ENCODE measurements at places on chromosomes 12 and 14.

DNA sequence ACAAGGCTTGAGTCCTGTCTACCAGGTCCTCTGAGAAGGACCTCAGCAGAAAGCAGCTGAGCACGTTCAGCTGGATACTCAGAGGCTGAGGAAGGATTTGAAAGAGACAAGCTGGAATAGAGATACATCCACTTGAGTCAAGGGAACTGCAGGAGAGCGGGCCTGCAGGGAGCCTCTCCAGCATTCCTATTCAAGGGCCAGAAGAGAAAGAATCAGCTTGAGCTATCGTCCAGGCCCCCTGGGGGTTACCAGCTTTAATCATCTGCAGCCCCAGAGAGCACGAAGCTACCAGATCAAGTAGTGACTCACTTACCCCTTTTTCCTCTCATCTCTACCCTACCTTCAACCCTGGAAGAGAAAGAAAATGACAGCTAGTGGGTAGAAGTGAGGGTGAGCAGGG, 80.9 kb downstream of the NDUFA12 start:
- no peak for DNase-seq

GRCh38 chr12:105474672-105475071, 144.2 kb downstream of the C12orf75 start:
- no peak for DNase-seq

GRCh38 chr14:22598896-22599244, 770 bp downstream of the ABHD4 start:
- peak; percentile 61 for DNase-seq

- DNase-seq: no peak
Observed at GRCh38 chr12:54983536-54984101, 943 bp downstream of the TESPA1 start.

- DNase-seq: no peak
Observed at GRCh38 chr12:91556909-91557308, 374.3 kb upstream of the DCN start.

DNA sequence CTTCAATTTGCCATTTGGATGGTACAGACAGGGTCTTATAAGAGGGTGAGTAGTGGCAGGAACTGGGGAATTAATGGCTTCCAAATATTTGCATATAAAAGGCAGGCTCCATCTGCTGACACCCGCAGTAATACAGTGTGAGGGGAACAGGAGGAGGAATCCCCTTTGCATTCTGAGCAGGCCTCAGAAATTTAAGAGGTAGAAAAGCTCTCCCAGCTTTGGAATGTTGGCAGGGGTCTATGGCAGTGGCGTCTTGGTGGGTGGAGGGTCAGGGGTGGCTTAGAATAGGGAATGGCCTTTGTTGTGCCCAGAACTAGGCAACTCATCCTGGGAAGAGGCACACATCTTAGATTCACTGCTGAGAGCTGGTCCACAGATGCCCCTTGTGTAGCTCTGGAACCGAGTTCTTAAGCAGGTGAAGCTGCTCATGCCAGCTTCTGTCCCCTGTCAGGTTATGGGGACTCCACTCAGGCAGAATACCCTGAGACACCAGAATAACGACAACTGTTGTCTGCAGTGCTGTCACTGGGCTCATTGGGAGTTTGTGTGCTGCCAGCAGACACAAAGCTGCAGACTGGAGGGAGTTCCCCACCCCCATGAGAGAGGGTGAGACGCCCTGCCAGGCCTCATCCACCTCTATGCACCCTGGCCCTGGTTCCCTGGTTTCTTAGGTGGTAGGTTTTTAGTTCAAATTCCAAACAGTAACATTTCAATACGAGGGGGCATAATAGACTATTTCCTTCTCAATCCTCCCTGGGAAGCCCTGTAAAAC, 190.2 kb downstream of the MON2 start:
- DNase-seq: no peak

DNA sequence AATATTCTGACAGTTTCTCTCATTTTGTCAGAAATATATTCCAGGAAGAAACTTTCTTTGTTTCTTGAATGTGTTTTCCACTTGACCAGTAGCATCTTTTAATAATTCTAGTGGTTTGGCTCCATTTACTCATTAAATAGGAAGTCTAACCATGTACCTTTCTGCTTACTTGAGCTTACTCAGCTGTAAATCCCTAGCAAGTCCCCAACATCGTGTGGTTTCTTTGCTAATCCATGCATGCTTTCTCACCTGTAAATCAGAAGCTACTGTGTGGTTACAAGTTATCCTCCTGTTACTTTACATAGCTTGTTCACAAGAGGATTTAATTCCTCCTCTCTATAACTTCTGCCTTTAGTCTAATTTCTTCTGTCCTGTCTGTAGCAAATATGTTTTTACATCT, 227.7 kb downstream of the FSCB start:
- DNase-seq: no peak

- peak; percentile 38 for DNase-seq
Observed at GRCh38 chr12:42588524-42589464, 752 bp downstream of the PRICKLE1 start.

DNA sequence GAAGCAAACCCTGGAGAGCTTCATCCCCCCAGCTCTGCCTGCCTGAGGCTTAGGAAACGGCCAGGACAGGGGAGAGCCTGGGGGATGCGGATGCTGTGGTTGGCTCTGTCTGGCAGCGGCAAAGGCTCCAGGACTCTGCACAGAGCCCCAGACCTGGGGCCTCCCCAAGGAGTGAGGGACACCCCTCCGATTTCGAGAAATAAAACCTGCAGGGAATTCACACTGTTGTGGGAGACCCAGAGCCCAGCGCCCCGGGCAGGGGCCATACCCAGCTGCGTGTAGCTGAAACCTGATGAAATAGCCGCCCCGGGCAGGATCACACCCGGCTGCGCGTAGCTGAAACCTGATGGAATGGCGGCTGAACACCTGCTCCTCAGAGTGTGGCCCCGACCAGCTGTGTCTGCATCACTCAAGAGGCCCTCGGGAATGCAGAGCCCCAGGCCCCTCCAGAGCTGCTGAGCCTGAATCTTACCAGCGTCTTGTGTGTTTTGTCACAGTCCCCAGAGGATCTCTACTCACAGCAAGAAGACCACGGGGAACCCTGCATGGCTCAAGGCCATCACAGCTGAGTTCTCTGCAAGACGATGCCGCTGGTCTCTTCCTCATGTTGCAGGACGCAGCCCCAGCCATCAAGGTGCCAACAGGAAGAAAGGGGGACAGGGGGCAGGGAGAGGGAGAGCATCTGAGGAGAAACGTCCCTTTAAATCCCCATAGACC, 46.5 kb upstream of the GALNT9 start:
- DNase-seq: no peak

DNA sequence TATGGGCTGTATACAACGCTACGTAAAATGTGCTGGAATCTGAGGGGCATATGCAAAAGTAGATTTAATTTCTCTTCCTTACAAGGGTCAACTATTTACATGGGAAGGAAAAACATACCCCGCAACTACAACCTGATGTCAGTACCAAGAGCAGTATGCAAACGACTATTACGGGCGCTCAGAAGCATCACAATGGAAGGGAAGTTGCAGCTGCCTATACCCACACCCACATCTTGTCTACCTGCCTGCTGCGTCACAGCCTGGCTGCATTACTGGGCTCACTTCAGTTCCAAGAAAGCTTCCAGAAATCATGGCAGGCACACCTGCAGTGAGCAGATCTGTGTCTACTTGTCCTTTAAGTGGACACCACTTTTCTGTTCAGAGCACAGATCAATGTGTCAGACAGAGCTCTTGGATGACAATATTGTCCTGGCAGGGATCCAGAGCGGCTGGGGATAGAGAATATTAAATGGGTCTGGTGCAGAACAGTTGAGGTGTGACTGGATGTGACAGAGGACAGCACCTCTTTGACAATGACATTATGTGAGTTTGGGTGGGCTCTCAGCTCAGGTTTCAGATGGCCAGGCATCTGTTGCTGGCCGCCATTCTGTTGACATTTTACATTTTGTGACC, 41.5 kb upstream of the GNG2 start:
- no peak for DNase-seq

GRCh38 chr12:14845350-14845750, 2.0 kb upstream of the ART4 start:
- DNase-seq: peak; percentile 82

- no peak for DNase-seq
Observed at GRCh38 chr12:96155781-96156180, 38.4 kb upstream of the ELK3 start.

Data from fibroblast of pulmonary artery (primary cell).